ENCODE measurements at places on chromosomes 7 and 10.

DNA sequence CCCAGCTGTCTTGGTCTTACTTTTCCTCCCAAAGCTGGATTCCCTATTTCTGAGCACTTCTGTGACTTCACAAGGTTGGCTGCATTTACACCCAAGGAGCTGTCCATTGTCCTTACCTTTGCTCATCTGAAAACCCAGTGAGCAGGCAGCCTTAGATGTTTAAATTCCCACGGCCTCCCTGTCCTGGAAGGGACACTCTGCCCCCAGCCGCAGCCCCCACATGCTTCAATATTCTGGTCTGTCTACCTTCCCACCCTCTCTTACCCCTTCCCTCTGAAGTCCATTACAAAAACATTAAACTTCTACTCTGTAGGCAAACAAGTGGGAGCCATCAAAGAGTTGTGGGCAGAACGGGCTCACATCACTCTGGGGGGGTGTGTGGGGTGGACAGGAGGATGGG is 73.8 kb upstream of the EFCAB10 start:
- DNase-seq = no peak

GRCh38 chr10:96708456-96708855 is 11.9 kb downstream of the PIK3AP1 start:
- no peak for DNase-seq

DNA sequence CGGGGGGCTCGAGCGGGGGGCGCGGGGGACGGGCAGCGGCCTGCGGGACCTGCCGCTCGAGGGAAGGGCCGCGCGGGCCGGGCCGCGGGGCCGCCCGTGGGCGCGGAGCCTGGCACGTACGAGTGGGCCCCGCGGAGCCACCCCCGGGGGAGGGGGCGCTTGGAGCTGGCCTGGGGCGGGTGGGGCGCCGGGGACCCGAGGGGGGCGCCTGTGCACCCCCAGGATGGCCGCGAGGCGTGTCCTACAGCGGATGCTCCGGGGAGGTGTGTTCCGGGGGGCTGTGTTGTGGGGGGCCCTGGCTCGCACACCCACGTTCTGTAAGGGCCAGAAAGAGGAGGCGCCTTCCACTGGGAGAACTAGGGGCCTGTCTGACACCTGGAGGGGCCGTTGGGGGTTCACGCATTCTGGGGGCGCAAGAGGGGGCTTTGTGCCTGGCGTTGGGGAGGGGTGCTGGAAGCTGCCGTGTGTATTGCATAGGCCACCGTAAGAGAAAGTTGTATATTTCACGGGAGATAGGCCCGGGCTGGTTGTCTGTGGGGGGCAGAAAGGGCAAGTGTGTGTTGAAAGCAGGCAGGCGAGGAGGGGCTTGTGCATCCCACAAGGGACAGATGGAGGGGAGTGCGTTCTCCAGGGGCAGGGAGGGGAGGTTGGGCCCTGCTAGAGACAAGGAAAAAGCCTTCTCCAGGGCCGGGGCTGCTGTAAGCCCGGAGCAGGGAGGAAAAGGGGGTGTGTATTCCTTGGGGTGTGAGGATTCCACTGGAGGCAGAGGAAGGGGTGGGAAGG is 663 bp downstream of the VPS37D start:
- DNase-seq = no peak

- DNase-seq = no peak
Observed at GRCh38 chr10:121788115-121788514, 139.7 kb downstream of the ATE1 start.

GRCh38 chr7:87420173-87420572 is 55.3 kb downstream of the ABCB4 start:
- no peak for DNase-seq

GRCh38 chr10:117425974-117426566 is 50.8 kb upstream of the PDZD8 start:
- DNase-seq = no peak

GRCh38 chr10:71398976-71399375 is 2.3 kb downstream of the CDH23 start:
- no peak for DNase-seq

- no peak for DNase-seq
Observed at GRCh38 chr7:144516729-144517525, 113.4 kb upstream of the NOBOX start.

GRCh38 chr7:20408467-20408826 is 77.7 kb downstream of the ITGB8 start:
- DNase-seq = no peak

- no peak for DNase-seq
Observed at GRCh38 chr10:61338146-61338545, 115.0 kb downstream of the TMEM26 start.

DNA sequence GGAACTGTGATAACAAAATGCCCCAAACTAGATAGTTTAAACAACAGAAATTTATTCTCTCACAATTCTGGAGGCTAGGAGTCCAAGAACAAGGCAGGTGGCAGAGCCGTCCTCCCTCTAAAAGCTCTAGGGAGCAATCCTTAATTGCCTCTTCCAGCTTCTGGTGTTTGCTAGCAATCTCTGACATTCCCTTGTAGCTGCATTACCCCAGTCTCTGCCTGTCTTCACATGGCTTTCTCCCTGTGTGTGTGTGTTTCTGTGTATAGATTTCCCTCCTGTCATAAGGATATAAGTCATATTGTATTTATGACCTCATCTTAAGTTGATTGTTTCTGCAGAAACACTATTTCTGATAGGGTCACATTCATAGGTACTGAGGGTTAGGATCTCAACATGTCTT is 177.5 kb downstream of the WNT2 start:
- DNase-seq = no peak

- no peak for DNase-seq
Observed at GRCh38 chr10:28214219-28214618, 88.6 kb downstream of the MPP7 start.

DNA sequence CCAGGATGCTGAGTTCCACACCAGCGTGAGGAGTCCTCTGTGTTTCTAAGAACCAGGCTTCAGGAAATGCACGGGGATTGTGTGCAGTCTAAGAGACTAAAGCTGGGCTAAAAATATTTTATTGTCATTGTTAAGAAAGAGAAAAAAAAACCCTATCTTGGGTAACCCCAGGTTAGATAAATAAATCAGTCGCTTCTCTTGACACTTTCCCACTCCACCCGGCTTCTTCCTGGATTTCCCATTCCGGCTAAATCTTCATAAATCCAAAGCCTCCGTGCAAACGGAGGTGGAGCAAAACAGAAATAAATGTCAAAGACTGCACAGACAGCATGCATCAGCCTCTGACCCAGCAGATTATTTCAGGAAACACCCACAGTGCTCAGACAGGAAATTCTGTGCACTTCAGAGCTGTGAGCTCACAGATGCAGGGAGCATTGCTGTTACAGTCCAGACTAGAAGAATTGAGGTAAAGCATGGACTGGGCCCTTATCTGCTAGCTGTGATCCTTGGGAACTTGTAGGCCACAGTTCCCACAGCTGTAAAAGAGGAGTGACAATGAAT is 44.8 kb upstream of the GRID1 start:
- DNase-seq = no peak

DNA sequence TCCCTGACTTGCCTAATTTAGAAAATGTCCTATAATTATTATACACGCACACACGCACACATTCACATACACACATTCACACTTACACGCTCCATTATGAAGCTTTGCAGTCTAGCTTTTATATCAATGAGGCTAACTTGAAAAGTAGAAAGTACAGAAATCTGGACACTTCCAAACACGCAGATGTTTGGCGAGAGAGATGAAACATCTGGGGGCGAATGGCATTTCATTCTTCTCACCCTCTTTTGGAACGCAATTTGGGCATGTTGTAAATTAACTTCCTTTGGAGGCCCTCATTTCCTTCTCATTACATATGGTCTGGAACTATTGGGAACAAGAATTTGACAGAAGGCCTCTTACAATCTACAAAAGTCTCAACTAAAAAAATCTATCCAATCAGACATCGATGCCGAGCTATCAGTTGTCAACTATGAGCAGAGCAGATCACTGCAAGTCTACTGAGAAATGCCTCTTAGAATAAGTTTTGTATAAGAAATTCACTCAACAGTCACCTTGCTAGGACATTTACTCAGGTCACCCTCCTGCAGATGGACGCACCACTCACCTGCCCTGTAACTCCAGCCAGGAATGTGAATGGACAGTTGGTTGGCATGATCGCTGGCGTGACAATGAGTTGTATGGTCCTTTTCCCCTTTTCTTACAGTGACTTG is 115.2 kb upstream of the ADAM12 start:
- DNase-seq = no peak

DNA sequence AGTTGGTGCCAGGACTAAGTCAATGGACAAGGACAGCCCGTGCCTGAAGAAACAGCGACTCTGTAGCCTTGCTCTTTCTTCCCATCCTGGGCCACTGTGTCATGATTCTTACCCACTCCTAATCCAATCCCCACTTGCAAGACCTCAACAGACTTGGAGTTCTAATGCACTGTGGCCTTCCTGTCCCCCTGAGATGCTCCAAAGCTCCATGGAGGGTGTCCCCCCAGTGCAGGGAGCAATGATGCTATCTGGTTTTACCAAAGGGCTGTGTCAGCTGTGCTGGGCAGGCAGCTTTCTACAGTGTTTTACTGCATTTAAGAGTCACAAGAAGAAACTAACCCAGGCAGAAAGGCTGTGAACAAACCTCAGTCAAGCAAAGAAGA is 108.1 kb downstream of the PRKAG2 start:
- no peak for DNase-seq

GRCh38 chr10:18097524-18097923 is 42.7 kb upstream of the CACNB2 start:
- no peak for DNase-seq

- DNase-seq = no peak
Observed at GRCh38 chr7:29642494-29643155, 79.0 kb downstream of the PRR15 start.

GRCh38 chr10:97574374-97575126 is 2.0 kb downstream of the ANKRD2 start:
- no peak for DNase-seq

DNA sequence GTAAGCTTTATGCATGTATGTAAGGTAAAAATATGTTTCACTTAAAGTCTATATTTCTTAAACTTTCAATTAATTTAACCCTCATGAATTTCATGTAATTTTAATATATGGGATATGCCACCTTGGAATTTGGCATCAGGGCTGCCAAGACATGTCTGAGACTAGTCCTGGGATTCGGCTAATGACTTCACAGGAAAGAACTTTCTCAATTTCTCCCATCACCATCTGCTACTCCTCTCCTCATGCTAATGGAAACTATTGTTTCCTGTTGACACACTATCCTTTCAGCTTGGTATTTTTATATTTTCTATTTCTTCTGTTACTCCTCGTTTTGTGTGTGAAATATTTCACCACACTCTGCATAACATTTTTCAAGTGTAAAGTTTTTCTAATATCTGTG is 205.9 kb downstream of the ARL4A start:
- no peak for DNase-seq

- DNase-seq = peak; percentile 75
Observed at GRCh38 chr7:106588422-106589197, 72.3 kb downstream of the CCDC71L start.

DNA sequence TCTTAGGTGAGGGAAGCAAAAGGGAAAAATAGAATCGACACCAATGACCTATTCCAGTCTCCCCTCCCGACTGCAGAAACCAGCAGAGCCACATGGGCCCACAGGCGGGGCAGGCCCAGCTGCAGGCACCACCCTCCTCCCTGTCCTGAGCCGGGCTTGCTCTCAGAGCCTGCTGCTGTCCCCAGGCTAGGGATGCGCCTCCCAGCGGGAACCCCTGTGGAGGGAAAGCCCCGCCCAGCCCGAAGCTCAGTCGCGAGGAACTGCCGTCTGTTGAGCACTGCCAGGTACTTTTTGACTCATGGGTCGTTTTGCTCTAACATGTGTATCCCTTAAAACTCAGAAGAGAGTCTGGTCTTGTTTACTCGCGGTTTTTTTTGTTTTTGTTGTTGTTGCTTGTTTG is 124.5 kb upstream of the RET start:
- DNase-seq = peak; percentile 80

GRCh38 chr10:80081801-80082750 is 3.6 kb downstream of the TMEM254 start:
- DNase-seq = no peak

DNA sequence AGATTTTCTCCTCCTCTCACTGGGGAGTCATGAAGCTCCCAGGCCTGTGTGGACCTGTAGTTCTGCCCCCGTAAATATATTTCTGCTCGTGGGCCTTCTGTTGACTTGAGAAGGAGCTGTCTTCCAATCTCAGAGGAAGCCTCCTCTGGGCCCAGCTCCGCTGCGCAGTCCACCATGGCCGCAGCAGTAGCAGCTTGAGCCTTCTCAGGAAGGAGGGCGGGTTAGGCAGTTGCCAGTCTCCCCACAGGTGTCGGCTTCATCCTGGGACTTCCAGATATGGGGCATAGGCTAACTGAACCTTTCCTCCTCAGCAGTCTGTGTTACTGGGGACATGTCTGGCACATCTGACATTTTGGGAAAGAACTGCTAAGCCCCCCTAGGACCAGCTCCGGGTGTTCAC is 62.9 kb upstream of the TRIM8 start:
- DNase-seq = no peak

GRCh38 chr10:77261146-77261545 is 376.5 kb downstream of the KCNMA1 start:
- no peak for DNase-seq

GRCh38 chr10:111999915-112000302 is 183.7 kb downstream of the GPAM start:
- no peak for DNase-seq

DNA sequence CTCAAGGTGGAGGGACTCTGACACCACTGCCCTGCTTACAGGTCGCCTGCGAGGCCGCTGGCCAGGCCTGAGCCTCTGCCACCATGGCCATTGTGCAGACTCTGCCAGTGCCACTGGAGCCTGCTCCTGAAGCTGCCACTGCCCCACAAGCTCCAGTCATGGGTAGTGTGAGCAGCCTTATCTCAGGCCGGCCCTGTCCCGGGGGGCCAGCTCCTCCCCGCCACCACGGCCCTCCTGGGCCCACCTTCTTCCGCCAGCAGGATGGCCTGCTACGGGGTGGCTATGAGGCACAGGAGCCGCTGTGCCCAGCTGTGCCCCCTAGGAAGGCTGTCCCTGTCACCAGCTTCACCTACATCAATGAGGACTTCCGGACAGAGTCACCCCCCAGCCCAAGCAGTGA is 2.8 kb downstream of the LZTS2 start:
- no peak for DNase-seq

- no peak for DNase-seq
Observed at GRCh38 chr7:158904599-158904998, 48.2 kb downstream of the DYNC2I1 start.
